ENCODE measurements at places on chromosomes 6 and 20. TPM values are rescaled to one million over a fixed set of nuclear protein-coding genes. Genes with fewer than 3 reads are reported as not detected.

- DNase-seq: no peak
Measured at GRCh38 chr20:2705931-2706645, 13.5 kb downstream of the EBF4 start.

GRCh38 chr6:99434702-99435530 is 9.8 kb upstream of the PNISR start:
- DNase-seq: no peak

DNA sequence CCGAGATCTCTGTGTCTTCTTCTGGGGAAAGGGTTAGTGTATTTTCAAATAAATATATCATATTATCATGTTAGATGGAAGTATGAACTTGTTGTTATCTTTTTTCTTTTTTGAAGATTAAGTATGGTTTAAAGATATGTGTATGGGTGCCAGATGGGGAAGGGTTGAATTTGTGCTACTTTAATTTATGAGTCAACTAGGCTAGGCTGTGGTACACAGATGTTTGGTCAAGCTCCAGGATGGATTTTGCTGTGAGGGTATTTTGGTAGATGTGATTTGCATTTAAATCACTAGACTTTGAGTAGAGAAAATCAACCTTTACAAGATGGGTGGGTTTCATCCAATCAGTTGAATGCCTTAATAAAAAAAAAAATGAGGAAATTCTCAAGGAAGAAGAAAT is 886.6 kb upstream of the ADGRB3 start:
- no peak for DNase-seq

DNA sequence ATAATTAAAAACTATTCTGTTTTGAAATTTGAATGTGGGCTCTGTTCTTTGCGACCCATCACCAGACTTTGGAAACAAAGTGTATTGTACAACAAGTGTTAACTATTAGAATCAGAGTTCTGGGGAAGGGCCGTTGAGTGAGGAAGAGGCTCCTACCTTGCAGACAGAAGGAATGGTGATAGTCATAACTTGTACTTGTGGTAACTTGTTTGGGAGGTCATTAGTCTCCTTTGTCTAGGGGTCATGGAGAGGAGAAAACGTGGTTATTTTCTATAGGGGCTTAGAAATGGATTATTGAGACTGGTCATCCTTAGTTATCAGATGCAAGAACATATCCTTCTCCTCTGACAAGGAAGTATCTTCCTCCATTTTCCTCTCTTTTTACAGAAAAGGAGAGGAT is 174.8 kb downstream of the BMP2 start:
- DNase-seq: no peak

The TTLL9 gene
- 0.54 TPM for total RNA-seq
